Regular cardiac myocyte (primary cell): ENCODE measurements at places on chromosomes 6 and 20. TPM values are rescaled to one million over a fixed set of nuclear protein-coding genes. Genes with fewer than 3 reads are reported as not detected.

The E2F1 gene
- total RNA-seq, result 2.8 and 16.1 TPM in 2 replicates

The ZBTB12 gene
- total RNA-seq, result 4.2 and 4.6 TPM in 2 replicates

The TTK gene
- 6.2 and 37.6 TPM in 2 replicates for total RNA-seq

The FAM50B gene
- total RNA-seq, result 6.8 and 10.4 TPM in 2 replicates

The SOX4 gene
- 16.1 TPM in 2 replicates for total RNA-seq

The CD164 gene
- 136 and 180 TPM in 2 replicates for total RNA-seq

The SPEF1 gene
- under 0.01 and 0.19 TPM in 2 replicates for total RNA-seq

The APCDD1L gene
- total RNA-seq, result 7.3 and 9.0 TPM in 2 replicates

The MYB gene
- 0.28 and 6.3 TPM in 2 replicates for total RNA-seq

The NINL gene
- 3.1 and 10.1 TPM in 2 replicates for total RNA-seq

The SLC22A2 gene
- under 0.01 TPM in 1 of 2 replicates, not detected in the other for total RNA-seq

The TMEM151B gene
- not detected in 2 replicates for total RNA-seq

The MTFR2 gene
- 0.85 and 6.5 TPM in 2 replicates for total RNA-seq

The ELOVL2 gene
- total RNA-seq, result 0.38 and 2.8 TPM in 2 replicates

The NKX2-4 gene
- total RNA-seq, result not detected in 2 replicates
